ENCODE measurements at places on chromosomes 4 and X.

- DNase-seq, result no peak
These were observed 320.4 kb upstream of the SLC7A11 start for GRCh38 chr4:138562544-138562991.

DNA sequence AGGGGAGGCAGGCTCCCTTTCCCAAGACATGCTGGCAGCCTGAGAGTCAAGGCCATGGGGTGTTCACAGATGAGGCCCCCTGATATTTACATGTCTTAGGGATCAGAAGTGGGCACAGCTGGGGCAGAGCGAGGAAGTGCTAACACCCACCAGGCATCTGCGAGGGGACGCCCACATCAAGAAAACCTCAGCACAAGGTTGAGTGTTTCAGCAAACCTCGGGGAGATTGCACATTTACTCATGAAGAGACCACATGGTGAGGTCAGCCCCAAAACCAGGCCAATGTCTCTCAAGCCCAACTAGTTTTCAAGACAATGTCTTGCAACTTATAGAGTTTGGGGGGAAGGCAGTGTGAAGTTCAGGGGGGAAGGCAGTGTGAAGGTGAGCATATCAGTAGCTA, 55.2 kb downstream of the CLNK start:
- no peak for DNase-seq

- no peak for DNase-seq
These were observed 135.1 kb upstream of the ATP6AP2 start for GRCh38 chrX:40445691-40446090.

GRCh38 chr4:183986971-183987946, 82.2 kb downstream of the STOX2 start:
- no peak for DNase-seq

DNA sequence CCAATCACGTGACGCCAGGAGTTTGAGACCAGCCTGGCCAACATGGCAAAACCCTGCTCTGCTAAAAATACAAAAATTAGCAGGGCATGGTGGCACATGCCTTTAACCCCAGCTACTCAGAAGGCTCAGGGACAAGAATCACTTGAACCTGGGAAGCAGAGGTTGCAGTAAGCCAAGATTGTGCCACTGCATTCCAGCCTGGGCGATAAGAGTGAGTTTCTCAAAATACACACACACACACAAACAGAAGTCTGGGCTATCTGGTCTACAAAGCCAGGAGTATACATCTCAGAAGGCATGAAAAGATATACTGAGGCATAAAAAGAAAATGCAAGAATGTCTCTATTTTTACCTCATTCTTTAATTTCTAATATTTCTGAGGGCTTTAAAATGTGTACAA, 11.3 kb downstream of the YTHDC1 start:
- DNase-seq, result no peak

DNA sequence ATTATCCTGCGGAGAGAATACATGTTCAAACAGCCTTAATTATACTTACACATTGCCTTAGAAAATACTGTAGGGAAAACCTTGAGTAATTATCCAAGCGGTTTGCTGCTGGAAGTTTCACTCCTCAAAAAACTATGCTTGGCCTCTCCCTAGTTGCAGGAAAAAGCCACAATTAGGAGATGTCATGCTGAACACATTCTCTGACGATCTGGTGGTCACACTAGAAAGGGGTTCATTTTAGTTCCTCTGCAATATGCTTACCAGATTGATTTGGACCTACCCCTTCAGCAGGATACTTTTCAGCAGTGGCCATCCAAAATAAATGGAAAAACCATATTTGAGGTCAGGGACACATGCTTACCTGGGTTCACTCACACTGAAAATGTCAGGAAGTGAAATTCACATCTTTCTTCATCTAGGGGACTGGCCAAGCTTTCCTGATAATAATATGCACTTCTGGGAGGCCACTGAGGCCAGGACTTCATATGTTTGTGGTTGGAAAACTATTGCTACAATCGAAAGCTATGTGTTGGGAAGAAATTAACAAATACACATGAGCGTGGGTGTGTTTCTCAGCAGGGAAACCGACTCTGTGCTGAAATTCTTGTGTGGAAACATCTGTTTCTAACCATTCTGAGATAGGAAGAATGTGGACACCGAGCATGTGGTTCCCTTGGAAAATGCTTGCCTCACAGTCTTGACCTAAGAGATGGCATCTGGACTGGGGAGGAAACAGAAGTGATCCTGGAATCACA, 68.8 kb downstream of the ATXN3L start:
- no peak for DNase-seq

GRCh38 chrX:54529151-54529550, 868 bp upstream of the GNL3L start:
- DNase-seq, result no peak

DNA sequence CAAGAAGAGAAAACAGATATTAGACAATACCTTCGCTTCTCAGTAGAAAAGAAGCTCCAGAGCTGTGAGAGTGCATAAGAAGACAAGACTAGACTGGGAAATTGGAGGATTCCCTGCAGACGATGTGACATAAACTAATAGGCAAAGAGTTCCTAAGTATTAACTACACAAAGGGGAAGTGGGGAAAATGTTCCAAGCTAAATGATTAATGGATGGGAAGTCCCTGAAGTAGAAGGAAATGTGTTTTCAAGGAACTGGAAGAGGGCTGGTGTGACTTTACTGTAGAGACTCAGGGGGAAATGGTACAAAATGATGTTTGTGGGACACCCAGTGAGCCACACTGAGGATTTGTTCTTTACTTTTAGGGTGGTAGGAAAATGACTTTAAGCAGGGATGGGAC, 69.7 kb upstream of the DCLK2 start:
- no peak for DNase-seq

GRCh38 chr4:40321574-40322275, 13.4 kb upstream of the CHRNA9 start:
- no peak for DNase-seq

DNA sequence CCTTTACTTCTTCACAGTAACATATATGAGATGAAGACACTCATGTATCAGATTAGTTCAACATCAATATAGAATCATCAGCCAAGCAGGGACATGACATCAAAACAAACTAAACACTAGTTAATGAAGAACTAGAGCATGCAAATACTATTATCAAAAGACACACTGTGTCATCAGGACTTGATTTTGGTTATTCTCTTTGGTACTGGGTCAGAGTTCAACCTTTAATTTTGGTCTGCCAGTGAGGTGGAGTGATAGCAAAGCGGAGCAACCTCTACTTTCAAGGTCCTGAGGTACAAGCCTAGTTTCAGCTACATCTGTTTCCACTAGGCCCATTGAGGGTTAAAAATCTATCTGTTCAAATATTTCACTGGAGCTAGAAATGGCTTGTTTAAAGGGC, 70.5 kb downstream of the TEX13A start:
- DNase-seq, result no peak
